Upper lobe of right lung (tissue), 1 donor: ENCODE measurements at places on chromosomes 4 and X. TPM values are rescaled to one million over a fixed set of nuclear protein-coding genes. Genes with fewer than 3 reads are reported as not detected.

HNRNPDL gene
- total RNA-seq = 167 TPM

UGT2B10 gene
- not detected for total RNA-seq

STPG2 gene
- 0.41 TPM for total RNA-seq

GIMD1 gene
- total RNA-seq = not detected
